ENCODE measurements at places on chromosomes 5 and 9.

DNA sequence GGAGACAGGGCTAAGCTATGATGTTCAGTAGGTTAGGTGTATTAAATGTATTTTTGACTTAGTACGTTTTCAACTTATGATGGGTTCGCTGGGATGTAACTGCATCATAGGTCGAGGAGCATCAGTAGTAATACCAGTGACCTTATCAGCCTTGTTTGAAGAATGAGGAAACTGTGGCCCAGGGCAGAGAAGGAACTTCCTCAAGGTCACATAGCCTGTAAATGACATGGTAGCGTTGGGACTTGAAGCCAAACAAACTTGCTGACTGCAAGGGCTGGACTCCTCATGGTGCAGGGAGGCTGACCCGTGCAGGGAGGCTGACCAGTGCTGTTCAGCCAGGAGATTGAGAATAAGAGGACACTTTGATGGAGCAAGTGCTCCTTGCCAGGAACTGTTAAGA, 21.3 kb upstream of the PTPN3 start:
- DNase-seq = no peak

- DNase-seq = no peak
Observed at GRCh38 chr9:136232969-136233368, 12.6 kb downstream of the QSOX2 start.

GRCh38 chr9:130868230-130868629, 28.4 kb downstream of the QRFP start:
- no peak for DNase-seq

DNA sequence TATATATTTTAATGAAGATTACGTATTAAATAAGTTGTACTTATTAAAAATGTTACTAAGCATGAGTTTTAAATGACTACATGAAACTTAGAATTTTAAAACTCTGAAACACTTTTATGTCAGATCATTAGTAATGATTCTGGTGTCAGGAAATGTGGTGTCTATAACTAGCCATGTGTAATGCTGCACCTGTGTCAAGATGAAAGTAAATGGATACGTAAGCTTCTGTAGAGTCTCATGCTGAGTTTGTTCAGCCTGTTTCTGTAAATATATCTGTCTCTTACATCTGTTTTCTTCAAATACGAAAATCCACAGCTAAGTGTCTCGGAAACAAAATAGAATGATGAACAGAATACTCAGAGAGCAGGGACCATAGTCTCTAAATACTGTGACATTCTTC, 278.0 kb upstream of the SMC2 start:
- no peak for DNase-seq

DNA sequence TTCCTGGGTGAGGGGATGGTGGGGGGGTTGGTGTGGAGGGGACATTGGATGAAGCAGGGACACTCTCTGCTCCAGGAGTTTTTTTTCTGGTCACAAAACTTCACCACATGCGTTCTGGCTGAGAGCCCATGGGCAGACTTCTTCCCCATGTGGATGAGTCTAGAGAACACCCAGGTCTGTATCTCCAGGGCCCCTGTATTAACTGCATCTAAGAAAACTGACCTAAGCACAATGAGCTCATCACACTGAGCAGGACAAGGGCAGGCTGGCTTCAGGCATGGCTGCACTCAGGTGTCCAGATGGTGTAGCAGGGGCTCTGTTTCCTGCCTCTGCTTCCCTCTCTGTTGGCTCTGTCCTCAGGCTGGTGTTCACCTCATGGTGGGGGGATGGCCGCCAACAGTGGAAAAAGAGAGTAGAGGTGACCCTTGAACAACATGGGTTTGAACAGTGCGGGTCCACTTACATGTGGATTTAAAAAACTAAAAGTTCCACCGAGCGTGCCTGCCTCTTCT, 85.3 kb upstream of the STC2 start:
- no peak for DNase-seq

GRCh38 chr5:69010476-69010875, 83.3 kb upstream of the SLC30A5 start:
- DNase-seq = no peak

DNA sequence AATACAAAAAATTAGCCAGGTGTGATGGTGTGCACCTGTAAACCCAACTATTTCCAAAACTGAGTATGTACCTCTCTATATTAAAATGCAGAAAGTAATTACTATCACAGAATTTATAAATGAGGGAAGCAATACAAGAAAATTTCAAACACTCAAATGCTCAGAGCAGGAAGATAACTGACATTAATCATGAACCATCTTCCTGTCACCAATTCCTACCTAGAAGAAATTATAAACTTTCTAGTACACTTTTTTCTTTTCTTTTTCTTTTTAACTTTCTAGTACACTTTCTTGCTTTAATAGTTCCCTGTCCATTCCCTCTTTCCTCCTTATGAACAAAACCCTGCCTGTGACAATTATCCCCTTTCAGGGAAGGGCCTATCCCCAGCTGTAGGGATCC, 106.8 kb downstream of the MED27 start:
- no peak for DNase-seq

- DNase-seq = no peak
Observed at GRCh38 chr5:26807231-26808199, 230.9 kb downstream of the CDH9 start.

GRCh38 chr9:38761999-38762398, 42.1 kb upstream of the FAM240B start:
- DNase-seq = no peak

- no peak for DNase-seq
Observed at GRCh38 chr9:26579056-26579455, 313.5 kb downstream of the CAAP1 start.

GRCh38 chr9:113682297-113682771, 193.8 kb upstream of the ZNF618 start:
- peak; percentile 82 for DNase-seq

GRCh38 chr9:128053560-128053959, 13.6 kb downstream of the NAIF1 start:
- no peak for DNase-seq

- no peak for DNase-seq
Observed at GRCh38 chr9:136935651-136936050, 8.9 kb downstream of the FBXW5 start.

DNA sequence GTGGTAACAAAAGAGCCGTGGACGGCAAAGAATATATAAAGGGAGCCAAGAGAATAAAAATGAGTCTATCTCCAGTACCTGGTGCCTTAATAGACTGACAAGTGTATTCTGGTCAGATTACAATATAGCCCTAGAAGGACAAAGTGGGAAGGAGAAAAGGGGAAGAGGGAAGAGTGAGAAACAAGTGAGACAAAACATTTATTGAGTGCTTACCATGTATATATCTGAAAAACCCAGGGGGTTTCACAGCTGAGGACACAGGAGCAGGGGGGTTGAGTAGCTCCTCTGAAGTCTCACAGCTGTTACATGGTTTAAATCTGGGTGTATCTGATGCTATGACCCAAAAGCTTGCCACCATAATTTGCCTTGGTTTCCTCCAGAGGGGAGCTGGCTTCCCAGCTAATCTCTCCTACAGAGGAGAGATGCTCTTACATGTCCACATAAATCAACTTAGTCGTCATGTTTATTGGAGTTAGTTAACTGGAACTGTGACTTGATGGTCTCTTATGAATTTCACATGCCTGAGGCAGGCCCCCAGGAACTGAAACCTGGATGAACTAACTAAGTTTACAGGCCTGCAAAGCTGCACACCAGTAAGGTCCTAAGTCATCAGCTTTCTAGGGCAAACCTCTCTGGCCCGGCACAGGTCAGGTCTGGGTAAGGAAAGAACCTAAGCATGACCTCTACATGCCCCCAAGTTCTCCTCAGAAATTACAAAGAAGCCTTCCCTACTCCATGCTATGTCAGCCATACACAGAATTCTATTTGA, 15.5 kb downstream of the SIL1 start:
- DNase-seq = no peak

DNA sequence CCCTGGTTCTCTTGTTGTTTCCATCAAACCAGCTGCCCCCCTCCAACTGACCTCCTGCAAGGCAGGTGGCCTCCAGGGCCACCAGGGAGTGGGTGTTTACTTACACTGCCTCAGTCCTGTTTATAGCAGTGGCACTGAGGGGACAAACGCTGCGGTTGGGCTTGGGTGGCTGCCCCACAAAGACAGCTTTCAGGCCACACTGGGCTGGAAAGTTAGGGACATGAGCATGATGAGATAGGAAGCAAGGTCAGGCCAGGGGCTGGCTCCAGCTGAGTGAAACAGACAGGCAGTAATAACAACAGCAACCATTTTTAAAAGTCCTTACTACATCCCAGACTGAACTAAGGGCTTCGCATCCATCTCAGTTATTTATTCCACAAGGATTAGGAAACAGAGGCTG, 20.6 kb downstream of the BOD1 start:
- DNase-seq = no peak

DNA sequence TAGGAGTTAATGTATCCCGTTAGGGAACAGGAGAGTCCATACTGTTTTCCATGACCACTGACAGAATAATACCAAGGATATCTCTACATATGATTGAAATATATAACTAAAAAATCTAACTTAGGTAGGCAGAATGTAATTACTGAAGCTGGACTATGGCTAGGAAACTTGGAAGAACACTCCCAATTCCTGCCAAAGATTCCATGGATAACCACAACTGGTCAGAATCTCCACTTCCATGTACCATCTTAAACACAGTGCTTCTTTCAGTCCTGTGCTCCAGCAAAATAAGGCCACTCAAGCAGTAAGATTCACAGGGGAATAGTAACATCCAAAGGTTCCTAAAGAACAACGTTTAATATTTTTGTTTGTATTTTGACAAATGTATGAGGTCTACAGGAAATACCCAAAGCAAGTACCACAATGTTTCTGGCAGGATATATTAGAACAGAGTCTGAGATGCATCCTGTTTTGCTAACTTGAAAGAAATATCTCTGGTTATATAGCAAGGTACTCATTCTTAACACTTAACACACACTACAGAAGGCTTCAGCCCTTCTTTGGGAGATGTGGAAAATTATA, 295.0 kb downstream of the ADAMTS6 start:
- DNase-seq = no peak

DNA sequence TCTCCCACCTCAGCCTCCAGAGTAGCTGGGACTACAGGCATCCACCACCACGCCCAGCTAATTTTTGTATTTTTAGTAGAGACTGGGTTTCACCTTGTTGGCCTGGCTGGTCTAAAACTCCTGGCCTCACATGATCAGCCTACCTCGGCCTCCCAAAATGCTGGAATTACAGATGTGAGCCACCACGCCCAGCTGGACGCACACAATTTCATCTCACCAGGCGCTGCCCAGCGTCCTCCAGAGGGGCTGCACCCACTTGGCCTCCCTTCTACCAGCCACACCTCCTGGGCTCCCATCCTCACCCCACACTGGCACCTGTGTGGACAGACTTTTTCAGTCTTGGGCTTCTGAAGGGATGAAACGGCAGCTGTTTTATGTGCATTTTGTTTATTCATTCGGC, 3.8 kb upstream of the EXOC3 start:
- DNase-seq = no peak

- no peak for DNase-seq
Observed at GRCh38 chr9:128285033-128285784, 9.1 kb downstream of the SWI5 start.

GRCh38 chr9:131691969-131692611, 47.8 kb downstream of the RAPGEF1 start:
- DNase-seq = no peak

- no peak for DNase-seq
Observed at GRCh38 chr5:66222455-66222854, 78.4 kb downstream of the SREK1 start.

GRCh38 chr9:11933926-11934325, 759.3 kb upstream of the TYRP1 start:
- peak; percentile 34 for DNase-seq

GRCh38 chr9:133677126-133678010, 41.2 kb downstream of the DBH start:
- no peak for DNase-seq

GRCh38 chr5:37921452-37921851, 81.6 kb upstream of the GDNF start:
- no peak for DNase-seq

- DNase-seq = no peak
Observed at GRCh38 chr5:39665328-39665727, 240.5 kb upstream of the DAB2 start.

- peak; percentile 40 for DNase-seq
Observed at GRCh38 chr9:92094655-92095054, 20.6 kb downstream of the SPTLC1 start.

GRCh38 chr5:99587983-99588382, 659.2 kb upstream of the CHD1 start:
- DNase-seq = no peak

DNA sequence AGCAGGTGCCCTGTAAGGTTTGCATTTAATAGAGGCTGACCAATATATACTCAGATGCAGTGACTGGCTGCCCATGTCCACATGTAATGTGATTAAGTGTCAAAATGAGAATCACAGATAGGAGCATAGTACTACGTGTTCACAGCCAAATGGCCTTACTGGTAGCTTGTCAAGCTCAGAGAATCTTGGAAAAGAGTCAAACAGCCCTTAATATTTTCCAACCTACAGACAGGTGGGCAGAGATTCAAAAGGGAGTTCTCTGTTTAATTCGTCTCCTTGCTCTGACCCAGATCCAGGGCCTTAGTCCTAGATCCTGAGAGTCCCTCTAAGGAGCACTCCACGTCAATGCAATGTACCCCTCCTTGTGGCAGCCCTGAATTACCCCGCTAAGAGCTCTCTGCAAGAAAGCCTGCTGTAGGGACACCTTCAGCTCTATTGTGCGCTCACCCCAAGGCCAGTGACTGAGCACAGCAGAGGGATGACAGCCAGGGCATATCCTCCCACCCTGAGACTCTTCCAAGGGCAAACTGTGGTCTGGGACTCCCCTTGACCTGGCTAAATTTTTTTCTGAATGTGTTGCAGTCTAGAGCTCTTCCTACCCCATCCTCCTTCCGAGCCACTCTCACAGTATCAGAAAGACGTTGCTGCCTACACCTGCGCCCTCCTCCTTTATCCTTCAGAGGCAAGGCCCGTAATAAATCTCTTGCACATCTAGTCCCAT, 159.2 kb downstream of the SNCAIP start:
- no peak for DNase-seq

DNA sequence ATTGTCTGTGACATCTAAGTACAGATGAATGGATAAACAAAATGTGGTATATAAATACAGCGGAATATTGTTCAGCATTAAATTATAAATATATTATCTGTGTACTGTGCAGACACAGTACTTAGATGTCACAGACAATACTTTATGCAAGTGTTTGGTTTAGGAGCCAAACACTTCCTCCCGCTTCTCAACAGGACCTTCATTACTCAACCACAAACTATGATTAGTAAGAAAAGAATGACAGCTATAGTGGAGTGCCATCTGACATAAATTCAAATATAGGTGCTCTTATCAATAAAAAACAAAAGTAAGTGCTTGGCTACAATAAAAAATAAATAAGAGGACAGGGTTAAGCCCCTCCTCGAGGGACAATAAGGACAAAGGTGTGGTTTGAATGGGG, 38.9 kb upstream of the STX17 start:
- no peak for DNase-seq

GRCh38 chr5:55903121-55903701, 52.1 kb downstream of the IL31RA start:
- DNase-seq = peak; percentile 52

GRCh38 chr9:126533926-126534310, 79.8 kb upstream of the LMX1B start:
- DNase-seq = peak; percentile 73

- DNase-seq = no peak
Observed at GRCh38 chr9:85479305-85479704, 262.4 kb downstream of the AGTPBP1 start.

Measured in SW480 (cell line).